ENCODE measurements at places on chromosomes 2 and 18.

DNA sequence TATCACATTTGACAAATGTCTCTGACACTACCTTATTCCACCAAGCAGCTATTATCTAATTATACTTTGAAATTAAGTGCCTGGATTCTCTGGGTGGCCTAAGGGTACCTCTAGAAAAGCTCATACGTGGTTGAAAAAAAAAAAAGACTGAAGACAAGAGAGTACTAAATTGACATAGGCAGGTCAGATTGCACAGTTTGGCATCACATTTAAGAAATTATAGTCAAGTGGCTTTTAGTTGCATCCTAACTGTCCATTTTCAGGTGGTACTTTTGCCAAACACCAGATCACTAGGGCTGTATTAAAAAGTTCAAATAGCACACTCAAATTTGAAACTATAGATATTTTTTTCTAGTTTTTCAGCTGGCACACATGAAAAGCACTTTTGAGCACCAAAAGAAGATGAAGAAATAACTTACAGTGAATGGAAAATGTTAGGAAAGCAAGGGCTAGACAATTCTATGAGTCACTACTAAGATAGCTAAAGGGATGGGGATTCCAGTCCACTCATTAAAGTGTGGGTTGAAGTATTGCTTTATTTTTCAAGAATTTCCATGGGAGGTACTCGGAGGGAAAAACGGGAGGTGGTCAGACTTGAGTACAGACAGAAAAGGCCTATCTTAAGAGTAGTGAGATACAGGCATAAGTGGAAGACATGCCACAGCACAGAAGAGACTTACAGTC lies 106.5 kb upstream of the COL5A2 start:
- DNase-seq: no peak

DNA sequence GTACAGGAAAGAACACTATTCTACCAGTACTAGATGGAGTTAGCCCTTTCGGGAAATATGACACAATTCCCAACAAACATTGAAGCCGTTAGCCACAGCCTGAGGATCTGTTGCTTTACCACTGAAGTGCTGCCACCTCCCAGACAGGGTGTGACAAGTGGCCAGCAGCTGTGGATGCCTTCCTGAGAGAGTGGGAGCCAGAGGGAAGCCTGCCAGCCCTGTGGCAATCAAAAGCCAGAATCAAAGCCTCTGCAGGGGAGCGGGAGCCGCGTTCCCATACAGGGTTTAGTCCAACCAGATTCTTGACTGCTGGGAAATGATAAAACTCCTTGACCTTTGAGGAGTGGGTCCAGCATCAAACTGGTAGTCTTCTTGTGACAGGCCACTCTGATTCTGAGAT lies 38.0 kb downstream of the SLC4A1AP start:
- DNase-seq: no peak

GRCh38 chr2:32553829-32554432 lies 73.9 kb upstream of the TTC27 start:
- DNase-seq: no peak

- DNase-seq: no peak
Measured at GRCh38 chr18:8673256-8674209, 31.8 kb upstream of the MTCL1 start.

GRCh38 chr2:106219813-106220212 lies 25.7 kb upstream of the UXS1 start:
- DNase-seq: no peak

GRCh38 chr2:190583507-190584337 lies 49.2 kb upstream of the NEMP2 start:
- no peak for DNase-seq

- DNase-seq: no peak
Measured at GRCh38 chr2:44777537-44777936, 164.0 kb upstream of the SIX3 start.

All from effector CD4-positive, alpha-beta T cell (primary cell).